ENCODE measurements at places on chromosomes 11 and 22.
A peak's percentile ranks its signal among the peaks of the same experiment; 100 is the strongest.

DNA sequence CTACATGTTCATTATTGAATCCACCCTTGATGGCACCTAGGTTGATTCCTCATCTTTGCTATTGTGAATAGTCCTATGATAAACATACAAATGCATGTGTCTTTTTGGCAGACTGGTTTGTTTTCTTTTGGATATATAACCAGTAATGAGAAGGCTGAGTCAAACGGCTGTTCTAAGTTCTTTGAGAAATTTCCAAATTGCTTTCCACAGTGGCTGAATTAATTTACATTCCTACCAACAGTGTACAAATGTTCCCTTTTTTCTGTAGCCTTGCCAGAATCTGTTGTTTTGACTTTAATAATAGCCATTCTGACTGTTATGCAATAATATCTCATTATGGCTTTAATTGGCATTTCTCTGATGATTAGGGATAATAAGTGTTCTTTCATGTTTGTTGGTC lies 184.9 kb downstream of the CASP12 start:
- DNase-seq = peak; percentile 12

DNA sequence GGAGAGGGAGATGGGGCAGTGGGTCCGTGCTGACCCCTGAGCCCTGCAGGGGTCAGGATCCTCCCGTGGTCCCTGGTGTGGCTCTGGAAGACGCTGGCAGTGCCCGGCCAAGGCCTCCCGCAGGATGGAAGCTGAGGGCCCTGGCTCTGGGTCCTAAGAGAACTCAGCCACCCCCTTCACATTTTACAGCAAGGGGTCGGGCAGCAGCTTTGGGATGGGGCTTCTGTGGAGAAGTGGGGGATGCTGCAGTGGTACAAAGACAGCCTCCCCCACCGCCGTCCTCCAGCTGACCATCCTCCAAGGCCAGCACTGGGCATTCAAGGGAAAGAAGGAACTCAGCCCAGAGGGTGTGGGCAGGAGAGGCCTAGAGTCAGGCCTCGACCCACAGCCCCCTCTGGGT lies 21.8 kb upstream of the CRYBB3 start:
- DNase-seq = no peak

GRCh38 chr11:76660533-76661305 lies 9.8 kb downstream of the LRRC32 start:
- no peak for DNase-seq

DNA sequence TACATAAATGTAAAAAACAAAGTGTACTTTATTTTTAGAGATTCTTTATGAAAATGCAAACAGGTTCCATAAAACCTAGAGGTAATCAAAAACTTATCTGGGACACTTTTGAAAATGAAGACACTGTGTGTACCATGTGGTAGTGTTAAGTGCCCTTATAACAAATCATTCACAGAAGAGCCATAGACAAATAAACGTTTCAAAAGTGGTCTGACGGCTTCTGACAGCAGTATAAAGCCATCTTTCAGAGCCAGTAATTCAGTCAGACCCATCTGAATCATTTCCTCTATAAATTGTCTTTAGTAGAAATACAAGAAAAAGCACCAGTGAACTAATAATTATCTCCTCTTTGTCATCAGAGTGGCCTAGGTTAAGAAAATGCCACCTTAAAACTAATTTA lies 100.0 kb downstream of the PAX6 start:
- no peak for DNase-seq

DNA sequence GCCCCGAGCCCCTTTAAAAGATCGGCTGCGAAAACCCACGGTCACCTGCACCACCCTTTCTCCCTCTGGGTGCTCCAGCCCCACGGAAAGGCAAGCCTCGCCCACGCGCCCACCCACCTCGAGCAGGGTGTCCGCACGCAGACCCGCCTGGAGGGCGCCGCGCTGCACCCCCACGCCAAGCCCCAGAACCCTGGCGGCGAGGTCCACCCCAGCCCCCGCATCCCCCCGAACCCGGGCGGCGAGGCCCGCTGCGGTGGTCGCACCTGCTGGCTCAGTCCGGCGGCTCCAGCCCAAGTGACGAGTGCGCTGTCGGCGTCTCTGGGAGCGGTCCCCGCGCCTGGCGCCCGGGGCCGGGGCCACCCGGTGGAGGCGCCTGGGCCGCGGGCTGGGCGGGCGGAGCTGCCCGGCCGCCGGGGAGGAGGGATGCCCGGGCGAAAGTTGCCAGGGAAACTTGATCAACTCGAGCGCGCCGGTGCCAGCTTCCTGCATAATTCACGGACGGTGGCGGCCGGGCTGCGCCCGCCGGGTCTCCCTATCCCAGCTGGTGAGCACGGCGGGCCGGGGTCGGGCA lies 1.1 kb downstream of the SHANK2 start:
- no peak for DNase-seq

- no peak for DNase-seq
These were observed 517.3 kb downstream of the METTL15 start for GRCh38 chr11:28625532-28625931.

GRCh38 chr11:79076526-79077115 lies 364.2 kb downstream of the TENM4 start:
- DNase-seq = peak; percentile 52

DNA sequence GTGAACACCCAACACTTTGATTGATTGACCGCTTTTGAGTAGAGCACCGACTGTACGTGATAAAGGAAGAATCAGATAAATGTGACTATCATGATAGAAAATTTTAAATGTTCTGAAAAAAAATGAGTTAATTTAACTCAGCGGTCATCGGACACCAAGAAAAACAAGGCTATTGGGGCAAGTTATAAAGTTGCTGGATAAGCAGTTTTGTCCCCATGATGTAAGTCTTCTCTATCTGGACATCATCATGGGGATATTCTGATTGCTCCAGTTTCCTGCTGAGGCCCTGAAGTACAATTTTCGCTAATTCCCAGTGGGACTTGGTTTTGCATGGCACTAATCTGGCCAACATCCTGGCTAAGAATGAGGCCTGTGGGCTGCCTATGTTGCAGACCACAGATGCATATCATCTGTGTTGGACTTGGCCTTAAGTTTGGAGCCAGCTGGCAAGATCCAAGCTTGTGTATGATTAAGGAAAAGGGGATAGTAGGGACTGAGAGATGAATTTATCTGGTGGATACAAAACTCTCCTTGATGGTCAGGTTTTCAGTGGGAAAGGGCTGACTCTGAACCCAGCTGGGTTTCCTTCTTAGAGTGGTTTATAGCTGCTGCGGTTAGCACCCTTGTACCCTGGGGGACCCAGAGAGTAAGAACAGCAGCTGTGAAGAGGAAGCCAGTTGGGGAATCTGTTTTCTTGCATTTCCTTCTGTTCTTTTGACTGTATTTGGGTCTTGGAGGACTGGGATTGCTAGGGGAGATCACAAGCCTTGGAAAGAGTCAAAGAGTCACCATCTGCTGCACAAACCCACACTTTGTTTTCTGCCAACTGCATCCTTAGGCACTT lies 118.3 kb downstream of the SEZ6L start:
- DNase-seq = no peak

GRCh38 chr11:128614026-128614425 lies 26.7 kb upstream of the ETS1 start:
- no peak for DNase-seq

DNA sequence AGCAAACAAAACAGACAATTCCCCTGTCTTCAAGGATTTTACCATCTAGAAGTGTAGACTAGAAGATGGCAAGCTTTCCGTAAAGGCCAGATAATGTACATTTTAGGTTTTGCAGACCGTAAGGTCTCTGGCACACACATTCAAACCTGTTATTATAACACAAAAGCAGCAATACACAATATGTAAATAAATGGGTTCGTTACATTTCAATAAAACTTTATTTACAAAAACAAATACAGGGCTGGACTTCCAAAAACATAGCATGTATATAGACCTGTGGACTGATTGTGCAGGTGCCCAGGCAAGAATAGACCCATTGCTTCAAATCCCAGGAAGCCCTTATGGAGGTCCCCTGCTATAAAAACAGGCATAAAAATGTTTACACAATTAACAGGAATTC lies 27.1 kb upstream of the MS4A6A start:
- no peak for DNase-seq

- DNase-seq = peak; percentile 32
These were observed 1.9 kb downstream of the KCTD17 start for GRCh38 chr22:37053310-37054055.

GRCh38 chr11:35619116-35619854 lies 1.0 kb downstream of the FJX1 start:
- DNase-seq = peak; percentile 48

GRCh38 chr11:19076744-19077589 lies 16.4 kb upstream of the MRGPRX2 start:
- peak; percentile 34 for DNase-seq

- DNase-seq = no peak
These were observed 89.7 kb upstream of the MTMR2 start for GRCh38 chr11:96013461-96014213.

DNA sequence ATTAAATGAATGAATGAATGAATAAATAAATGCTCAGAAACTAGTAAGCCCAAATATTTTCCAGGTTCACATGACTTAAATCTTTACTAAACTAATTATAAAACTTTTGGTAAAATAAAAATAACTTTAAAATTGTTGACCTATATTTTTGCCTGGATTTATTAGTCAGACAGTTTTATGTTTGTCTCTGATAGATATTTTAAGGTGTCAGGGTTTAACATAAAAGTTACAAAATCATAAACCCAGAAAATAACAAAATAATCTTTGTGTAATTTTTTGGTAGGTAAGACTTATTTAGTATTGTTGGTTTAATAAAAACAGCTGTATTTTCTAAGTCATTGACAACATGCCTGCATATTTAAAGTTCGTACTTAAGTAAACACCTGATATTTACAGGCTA lies 27.4 kb upstream of the HEPHL1 start:
- no peak for DNase-seq

- DNase-seq = no peak
These were observed 7.4 kb downstream of the RAB38 start for GRCh38 chr11:88167853-88168252.

- DNase-seq = peak; percentile 93
These were observed 61.9 kb downstream of the NRXN2 start for GRCh38 chr11:64661146-64661545.

DNA sequence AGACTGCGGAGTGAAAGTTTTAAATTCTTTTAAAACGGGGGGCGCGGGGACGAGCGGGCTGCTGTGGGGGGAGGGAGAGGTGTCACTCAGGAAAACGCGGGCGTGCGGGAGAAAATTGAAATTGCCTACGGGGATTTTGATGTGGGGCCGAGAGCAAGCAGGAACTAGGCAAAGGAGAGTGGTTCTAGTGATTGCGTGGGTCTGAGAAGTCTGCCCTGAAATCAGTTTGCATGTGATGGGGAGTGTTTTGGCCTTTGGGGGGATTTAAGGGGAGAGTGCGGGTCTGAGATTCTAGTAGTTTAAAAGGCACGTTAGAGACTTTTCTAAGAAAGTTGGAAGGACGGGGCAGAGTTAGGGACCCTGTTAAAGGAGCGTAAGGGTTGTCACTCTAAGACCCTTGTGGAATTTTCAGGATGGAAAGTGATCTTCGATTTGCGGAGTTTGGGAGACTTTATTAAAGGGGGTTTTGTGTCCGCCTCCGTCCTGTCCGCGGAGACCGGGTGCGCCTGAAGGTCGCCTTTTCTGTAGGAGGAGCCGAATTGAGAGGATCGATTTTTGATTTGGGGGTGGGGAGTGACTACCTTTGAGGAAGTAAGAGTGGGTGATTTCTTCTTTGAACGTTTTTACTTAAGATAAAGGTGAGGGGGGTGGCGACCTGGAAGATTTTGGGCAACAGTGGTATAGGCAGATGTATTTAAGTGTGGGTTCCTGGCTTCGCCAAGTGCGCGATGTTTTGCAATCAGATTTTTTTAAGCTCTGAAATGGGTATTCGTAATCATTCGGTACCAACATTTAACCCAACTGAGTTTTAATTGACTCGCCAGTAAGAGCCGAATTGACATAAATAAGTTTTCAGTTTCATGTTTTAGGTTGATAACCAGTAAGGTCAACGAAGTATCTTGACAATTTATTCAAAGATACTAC lies 1.1 kb downstream of the EED start:
- DNase-seq = no peak

DNA sequence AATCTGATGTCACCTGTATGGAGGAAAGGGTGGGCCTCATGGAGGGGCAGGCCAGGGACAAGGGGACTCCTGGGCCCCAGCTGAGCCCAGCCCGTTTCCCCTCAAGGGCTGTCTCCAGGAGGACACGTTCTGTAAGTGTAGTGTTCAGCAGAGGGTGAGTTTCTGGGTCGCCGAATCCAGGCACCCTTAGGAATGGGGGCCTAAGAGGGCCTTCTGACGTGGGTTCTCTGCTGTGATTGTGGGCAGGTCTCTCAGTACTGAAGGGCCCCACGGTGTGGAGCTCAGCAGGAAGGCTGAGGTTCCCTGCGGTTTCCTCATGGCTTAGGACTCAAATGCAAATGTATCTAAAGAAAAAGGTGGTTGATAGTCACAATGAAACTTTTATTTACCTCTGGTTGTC lies 6.5 kb downstream of the PTDSS2 start:
- no peak for DNase-seq

GRCh38 chr11:93123351-93123898 lies 74.4 kb downstream of the SLC36A4 start:
- DNase-seq = no peak

- DNase-seq = peak; percentile 59
These were observed 20.9 kb downstream of the ATXN10 start for GRCh38 chr22:45692549-45692948.

DNA sequence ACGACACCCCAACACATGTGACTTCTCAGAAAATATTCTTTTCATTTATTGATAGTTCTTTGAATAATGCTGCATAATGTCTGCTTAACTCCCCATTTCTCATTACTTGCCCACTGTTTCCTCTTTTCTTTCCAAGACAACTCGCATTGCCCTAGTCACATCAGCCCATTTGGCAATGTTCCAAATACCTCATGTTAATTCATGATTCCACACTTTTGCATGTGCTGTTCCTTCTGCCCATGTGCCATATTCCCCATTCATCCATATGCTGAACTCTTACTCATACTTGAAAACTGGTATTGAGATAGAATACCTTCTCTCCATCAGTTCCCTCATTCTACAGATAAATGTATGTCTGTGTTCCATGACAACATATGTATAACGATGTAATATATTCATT lies 993.7 kb downstream of the OPCML start:
- no peak for DNase-seq

DNA sequence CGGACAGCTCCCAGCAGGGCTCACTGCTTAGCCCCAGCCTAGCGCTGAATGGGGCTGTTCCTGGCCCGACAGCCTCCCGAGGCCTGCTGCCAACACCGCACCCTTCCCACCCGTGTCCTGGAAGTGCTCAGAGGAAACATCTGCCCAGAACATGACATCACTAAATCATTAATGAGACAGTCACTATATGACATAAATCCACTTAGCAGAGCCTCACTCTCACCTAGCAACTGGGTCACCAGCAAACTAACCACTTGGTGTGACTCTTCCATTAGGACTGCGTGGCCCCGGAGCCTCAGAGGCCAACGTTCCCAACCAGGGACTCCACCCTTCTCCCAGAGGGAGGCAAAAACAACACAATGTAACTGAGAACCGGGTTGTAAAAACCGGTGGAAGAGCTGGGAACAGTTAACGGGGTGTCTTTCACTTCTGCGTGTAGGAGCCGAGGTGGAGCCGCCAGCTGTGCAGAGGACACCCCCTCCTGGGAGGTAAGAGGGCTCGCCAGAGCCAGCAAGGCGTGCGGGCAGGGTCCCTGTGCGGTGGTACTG lies 21.4 kb upstream of the PACSIN2 start:
- DNase-seq = peak; percentile 89
